ENCODE measurements at places on chromosomes 13 and 19. TPM values are rescaled to one million over a fixed set of nuclear protein-coding genes. Genes with fewer than 3 reads are reported as not detected.

Gene TMEM255B
- 35.5 TPM for total RNA-seq

Gene ARHGAP35
- total RNA-seq, result 23.6 TPM

Gene DNAAF3
- 45.7 TPM for total RNA-seq

Gene ZSCAN4
- not detected for total RNA-seq

Gene PPP1R13L
- total RNA-seq, result 28.6 TPM

Gene ACER1
- not detected for total RNA-seq

Gene GPR18
- not detected for total RNA-seq

DNA sequence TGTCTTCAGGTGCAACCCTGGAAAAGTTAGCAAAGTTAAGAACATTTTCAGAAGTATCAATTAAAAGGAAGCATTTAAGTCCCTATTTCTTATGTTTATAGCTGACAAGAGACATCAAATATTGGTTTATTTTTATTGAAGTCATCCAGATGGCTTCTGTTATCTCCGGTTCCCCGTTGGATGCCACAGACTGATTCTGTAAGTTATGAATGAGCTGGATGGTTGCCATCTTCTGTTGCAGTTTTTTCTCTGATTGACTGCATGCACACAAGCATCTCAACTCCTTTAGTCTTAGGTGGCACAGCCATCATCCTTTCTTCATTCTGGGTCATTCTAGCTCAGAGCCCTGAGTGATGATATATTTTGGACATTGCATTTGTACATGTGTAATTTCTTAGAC is 10.6 kb upstream of the OXGR1 start:
- DNase-seq, result no peak

GRCh38 chr13:44436589-44437337 is 63.1 kb downstream of the SERP2 start:
- peak; percentile 85 for DNase-seq

GRCh38 chr19:44345959-44346358 is 10.5 kb downstream of the ZNF112 start:
- no peak for DNase-seq

- DNase-seq, result peak; percentile 37
Observed at GRCh38 chr13:39023761-39024160, 14.1 kb downstream of the PROSER1 start.

DNA sequence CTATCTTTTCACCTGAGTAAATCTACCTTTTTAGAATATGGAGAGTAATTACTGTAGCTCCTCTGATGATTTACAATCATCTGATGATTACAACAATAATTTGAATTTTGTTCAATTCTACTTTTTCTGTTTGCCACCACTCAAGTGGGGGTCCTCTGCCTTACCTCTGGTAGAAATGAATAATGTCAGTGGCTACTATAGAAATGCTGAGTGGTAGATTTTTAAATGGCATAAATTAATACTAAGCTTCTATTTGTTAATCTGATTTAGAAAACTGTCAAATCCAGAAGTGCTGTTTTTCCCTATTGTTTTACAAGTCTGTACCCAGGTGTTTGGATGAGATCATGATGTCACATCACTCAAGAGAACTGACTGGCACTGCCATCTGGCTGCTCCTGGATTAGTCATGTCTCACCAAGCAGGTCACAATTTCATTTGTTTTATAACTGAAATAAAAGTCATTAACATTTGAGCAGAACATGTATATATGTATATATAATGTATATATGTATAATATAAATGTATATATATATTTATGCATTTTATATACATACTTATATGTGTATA is 494.8 kb downstream of the TBC1D4 start:
- DNase-seq, result peak; percentile 21

DNA sequence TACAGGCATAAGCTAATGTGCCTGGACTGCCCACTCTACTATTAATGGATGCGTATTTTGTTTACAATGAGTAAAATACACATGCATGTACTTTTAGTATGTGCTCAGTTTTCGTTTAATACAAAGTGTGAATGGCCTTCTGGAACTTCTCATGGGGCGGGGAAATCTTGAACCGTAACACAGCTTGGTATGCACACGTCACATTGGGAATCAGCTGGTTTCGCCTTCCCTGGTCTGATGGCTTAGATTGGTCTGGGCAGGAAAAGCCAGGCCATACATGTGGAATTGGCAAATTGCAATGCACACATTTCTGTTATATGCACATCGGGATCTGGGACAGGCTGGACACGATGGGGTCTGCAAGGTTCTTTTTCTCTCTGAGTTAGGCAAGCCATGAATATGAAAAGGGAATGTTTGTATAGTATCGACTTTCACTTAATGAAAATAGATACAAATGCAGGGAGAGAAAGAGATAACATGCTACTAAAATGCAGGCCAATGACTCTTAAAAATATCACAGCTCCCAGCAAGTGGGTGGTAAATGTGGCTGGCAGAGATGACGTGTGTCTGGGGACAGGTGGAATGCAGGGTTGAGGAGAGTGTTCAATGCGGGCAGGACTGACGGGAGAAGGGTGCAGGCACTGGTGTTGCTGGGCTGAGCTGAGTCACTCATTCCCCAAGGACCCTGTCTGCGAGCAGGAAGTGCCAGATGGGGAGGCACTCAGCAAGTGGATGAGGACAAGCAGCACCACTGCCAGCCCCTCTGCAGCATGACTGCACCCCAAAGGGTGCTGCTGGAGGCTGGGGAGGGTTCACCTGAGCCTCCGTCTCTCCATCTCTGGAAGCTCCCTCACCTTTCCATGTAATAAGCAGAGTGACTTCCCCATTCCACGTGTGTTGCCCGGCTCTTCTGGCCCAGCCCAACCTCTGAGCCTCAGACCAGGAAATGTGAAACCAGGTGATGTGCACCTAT is 204.0 kb upstream of the GPR12 start:
- no peak for DNase-seq

DNA sequence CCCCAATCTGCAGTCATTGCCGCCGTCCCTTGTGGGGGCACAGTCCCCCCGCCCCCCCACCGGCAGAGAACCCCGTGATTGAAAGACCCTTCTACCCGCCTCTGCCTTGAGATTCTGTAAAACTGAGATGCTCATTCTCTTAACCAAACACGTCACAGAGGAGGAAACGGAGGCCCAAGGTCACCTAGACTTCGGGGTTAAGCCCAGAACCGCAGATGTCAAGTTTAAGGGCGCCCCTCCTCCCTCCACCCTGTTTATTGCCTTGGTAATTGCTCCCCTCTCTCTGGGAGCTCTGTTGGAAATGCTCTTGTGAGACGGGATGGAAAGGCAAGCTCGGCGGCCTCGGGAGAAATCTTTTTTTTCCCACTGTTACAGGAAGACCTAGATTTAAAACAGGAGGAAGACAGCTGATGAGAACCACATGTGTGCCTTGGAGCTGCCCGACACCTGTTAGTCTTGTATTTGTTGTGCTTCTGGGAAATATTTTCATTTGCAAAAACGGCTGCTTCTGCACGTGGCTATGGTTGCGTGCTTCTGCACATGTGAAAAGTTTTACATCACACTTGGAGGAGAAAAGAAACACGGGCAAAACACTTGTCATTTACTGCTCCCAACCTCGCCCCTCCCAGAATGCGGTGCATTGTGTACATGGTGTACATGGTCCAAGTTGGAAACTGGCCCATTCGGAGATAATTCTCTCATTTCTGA is 1.1 kb upstream of the MED26 start:
- DNase-seq, result no peak

GRCh38 chr19:45569619-45570421 is 14.8 kb downstream of the OPA3 start:
- peak; percentile 56 for DNase-seq

DNA sequence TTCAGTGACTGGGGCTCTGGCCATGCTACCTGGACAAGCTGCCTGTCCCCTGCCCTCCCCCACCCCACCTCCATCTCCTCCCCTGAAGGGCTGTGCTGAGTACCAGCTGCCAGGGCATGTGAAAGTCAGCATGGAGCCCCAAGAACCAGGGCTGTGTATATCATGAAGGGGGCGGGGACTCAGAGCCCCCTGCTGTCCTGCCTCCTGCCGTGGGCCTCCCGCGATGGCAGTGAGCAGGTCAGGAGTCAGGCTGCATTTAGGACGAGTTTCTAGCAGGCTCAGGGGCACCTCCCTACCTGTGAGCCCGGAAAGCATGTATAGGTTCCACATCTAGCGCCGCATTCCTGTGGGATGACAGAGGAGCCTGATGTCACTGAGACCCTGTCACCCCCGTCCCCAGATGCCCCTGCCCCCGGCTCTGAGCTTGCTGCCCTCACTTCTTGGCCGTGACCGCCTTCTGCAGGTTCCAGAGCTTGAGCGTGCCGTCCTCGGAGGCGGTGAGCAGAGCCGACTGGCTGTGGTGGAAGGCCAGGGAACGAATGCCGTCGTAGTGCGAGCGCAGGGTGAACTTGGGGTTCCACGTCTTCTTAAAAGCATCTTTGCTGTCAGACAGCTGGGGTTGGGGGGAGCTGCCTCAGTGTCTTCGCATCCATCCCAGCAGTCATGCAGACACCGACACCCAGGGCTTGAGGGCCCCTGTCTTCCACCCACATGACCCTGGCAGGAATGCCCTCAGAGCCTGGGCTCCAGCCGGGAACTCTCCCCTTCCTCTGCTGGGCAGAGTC is 8.3 kb upstream of the PRKD2 start:
- DNase-seq, result no peak
